ENCODE measurements at places on chromosomes 7 and 10.

- DNase-seq = no peak
Observed at GRCh38 chr10:109647627-109648026, 275.7 kb downstream of the XPNPEP1 start.

GRCh38 chr10:131724891-131725580 is 175.8 kb upstream of the PPP2R2D start:
- no peak for DNase-seq

- DNase-seq = no peak
Observed at GRCh38 chr10:59900048-59900727, 6.2 kb downstream of the CCDC6 start.

- DNase-seq = no peak
Observed at GRCh38 chr10:64071218-64071617, 550.0 kb downstream of the REEP3 start.

DNA sequence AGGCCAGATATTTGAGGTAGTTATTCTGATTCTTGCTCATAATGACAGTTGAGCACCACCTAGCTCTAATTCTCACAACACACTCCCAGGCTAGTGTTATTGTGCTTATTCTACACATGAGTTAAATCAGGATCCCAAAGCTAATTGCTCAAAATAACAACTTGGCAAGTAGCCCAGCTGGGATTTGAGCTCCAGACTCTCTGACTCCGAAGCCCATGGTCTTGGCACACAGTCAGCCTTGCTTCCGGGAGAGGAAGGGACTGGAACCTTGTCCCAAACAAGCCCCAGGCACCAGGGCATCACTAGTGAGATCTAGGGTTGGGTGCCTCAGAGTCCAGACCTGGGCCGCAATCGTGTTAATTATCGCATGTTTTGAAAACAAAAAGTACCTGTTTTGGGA is 101.4 kb downstream of the GPAM start:
- DNase-seq = no peak

DNA sequence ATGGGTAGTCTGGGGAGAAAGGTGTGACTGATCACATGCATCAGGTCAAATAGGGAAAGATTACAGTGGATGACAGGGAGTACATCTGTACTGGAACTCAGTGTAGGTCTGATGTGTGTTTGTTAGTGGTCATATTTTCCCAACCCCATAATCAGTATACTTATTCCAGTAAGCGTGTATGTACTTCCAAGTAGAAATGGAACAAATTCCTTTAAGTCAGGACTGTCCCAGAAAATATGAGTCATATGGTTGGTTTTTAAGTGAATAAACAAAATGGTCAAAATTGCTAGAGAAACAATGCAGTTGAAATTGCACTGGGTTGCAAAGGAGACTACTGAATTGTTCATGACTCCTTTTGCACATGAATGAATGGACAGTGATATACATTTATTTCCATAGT is 118.8 kb upstream of the MYO3A start:
- no peak for DNase-seq

DNA sequence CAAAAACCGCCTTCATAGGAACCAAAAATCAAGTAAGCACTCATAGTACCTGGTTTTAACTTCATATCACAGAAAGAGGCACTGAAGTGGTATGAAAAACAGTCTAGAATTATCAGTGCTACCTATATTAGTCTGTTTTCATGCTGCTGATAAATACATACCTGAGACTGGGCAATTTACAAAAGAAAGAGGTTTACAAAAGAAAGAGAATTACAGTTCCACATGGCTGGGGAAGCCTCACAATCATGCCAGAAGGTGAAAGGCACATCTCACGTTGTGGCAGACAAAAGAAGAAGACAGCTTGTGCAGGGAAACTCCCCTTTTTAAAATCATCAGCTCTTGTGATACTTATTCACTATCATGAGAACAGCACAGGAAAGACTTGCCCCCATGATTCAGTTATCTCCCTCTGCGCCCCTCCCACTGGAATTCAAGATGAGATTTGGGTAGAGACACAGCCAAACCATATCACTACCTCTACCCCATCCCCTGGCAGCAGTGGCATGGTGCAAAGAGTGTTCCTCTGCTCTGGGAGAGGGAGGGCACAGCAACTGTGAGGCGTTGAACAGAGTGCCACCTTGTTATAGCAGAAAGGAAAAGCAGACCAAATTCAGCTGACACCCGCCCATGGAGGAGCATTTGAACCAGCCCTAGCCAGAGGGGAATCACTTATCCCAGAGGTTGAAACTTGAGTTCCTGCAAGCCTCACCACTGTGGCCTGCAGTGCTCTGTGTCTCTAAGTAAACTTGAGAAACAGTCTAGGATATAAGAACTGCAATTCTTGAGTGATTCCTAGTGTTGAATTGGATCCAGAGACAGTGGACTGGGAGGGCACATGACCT is 61.9 kb upstream of the PTPRZ1 start:
- DNase-seq = no peak

DNA sequence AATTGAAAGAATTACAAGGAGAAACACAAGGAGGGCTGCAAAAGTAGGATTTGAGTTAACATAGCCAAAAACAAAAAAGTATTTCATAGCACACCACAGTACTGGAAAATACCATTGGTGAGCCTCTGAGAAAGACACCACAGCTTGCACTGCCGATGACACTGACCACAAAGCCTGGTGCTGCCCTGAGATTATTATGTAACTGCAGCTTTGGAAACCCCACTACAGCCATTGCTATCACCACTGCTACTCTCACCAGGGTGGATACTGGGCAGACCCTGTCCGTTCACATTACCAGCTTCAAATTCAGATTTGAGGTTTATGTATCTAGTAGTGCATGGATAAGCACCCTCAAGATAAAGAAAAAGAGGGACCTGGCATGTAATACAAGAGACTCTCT is 1246.7 kb upstream of the SORCS1 start:
- no peak for DNase-seq

GRCh38 chr10:13997650-13998049 is 333.1 kb downstream of the FRMD4A start:
- DNase-seq = no peak

GRCh38 chr10:33402220-33403073 is 68.0 kb upstream of the NRP1 start:
- no peak for DNase-seq

Data from activated T-helper 9 cell treated with anti-CD3 and anti-CD28 coated beads, Interleukin-2, amount 50 U/mL, for 16 hours (primary cell).